Fibroblast of villous mesenchyme (primary cell): ENCODE measurements at places on chromosomes 12 and 14.

GRCh38 chr12:103647267-103647666, 60.2 kb downstream of the STAB2 start:
- peak; percentile 26 for DNase-seq

DNA sequence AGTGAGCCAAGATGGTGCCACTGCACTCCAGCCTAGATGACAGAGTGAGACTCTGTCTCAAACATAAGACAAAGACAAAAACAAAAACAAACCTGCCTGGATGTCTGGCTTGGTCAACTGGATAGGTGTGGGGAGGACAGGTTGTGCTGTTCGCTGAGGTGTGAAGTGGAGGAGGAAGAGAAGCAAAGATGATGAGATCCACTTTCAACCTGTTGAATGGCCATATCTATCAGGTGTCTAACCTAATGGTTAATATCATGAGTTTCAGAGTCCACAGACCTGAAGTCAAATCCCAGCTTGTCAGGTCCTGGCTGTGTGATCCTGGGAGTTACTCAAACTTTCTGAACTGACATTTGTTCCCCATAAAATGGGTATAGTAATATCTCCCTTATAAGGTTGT, 9.7 kb upstream of the CCDC177 start:
- DNase-seq: no peak

DNA sequence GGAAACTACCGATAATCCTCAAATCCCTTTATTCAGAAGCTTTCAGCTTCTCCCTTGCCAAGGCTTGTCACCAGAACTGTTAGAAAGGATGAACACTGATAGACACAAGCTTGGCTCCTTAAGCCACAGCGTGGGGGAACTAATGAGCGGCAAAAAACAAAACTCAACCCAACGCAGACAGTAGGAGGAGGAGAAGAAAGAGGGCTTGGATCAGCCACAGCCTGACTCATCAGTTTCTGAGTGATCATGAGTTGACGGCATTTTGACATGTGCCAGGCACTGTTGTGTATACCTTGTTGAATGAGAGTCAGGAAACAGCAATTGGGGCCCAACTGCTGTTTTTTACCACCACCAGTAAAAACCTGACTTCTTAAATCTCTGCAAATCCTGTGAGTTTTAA, 23.7 kb downstream of the PLXNC1 start:
- no peak for DNase-seq

DNA sequence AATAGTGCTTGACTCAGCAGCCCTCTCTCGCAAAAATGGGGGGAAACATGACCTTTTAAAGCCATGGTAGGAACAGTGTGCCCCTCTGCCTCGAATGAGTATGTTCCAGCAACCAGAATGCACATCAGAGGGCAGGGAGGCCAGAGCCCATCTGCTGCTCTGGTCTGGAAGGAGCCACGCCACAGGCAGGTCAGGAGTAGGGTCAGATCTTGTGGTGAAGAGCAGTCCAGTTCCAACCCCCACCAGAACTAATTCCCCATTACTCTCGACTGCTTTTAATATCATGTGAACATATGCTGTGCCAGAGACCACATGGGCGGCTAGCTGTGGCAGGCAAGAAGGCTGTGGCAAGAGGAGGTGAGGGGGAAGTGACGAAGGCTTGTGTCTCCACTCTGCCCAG, 34.6 kb upstream of the TMX1 start:
- DNase-seq: no peak

- DNase-seq: no peak
Measured at GRCh38 chr14:34222867-34223266, 239.2 kb downstream of the SPTSSA start.

DNA sequence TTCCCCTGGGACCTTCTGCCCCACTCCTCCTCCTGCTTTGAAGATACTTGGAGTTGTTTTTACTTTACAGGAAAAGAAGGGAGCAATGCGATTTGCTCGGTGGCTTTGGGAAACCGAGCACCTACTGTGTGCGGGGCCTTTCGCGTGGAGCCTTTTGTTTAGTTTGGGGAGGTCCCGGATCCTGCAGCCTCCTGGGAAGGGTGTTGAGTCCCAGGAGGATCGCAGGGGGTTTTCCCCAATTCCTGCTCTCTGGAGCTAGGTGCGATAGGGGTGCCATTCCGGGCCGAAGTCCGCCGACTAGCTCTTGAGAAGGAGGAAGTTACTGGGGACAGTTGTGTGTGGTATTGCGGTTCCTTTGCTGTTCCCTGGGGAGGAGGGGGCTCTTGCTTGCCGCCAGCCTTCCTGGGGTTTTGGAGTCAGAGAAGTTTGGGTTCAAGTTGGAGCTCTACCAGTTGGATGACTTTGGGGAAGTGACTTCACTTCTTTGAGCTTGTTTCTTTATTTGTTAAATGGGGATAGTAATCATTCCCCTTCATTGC, 1.1 kb downstream of the BRI3BP start:
- no peak for DNase-seq

- DNase-seq: no peak
Measured at GRCh38 chr14:71397371-71397770, 490.1 kb downstream of the PCNX1 start.

DNA sequence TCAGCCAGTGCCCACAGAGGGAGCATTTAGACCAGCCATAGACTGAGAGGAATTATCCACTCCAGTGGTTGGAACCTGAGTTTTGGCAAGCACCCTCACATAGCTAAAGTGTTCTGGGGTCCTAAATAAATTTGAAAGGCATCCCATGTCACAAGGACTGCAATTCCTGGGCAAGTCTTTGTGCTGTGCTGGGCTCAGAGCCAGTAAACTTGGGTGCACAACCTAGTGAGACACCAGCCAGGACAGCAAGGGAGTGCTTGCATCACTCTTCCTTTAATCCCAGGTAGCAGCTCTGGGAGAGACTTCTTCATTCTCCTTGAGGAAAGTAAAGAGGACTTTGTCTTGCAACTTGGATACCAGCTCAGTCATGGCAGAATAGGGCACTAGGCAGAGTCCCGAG, 142.0 kb upstream of the FSCB start:
- no peak for DNase-seq

DNA sequence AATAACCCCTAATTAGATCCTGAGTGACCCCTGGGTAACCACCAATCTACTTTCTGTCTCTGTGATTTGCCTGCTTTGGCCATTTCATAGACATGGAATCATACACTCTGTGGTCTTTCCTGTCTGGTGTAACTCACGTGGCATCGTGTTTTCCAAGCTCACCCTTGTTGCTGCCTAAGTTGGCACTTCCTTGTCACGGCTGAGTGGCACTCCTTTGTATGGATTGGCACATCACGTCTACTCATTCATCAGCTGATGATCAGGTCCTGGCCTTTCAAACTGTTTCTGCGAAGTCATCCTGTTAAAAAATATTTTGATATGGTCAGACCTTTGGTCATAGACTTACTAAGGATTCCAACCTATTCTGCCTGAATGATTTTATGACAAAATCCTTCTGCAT, 87.7 kb downstream of the GLT1D1 start:
- DNase-seq: no peak

DNA sequence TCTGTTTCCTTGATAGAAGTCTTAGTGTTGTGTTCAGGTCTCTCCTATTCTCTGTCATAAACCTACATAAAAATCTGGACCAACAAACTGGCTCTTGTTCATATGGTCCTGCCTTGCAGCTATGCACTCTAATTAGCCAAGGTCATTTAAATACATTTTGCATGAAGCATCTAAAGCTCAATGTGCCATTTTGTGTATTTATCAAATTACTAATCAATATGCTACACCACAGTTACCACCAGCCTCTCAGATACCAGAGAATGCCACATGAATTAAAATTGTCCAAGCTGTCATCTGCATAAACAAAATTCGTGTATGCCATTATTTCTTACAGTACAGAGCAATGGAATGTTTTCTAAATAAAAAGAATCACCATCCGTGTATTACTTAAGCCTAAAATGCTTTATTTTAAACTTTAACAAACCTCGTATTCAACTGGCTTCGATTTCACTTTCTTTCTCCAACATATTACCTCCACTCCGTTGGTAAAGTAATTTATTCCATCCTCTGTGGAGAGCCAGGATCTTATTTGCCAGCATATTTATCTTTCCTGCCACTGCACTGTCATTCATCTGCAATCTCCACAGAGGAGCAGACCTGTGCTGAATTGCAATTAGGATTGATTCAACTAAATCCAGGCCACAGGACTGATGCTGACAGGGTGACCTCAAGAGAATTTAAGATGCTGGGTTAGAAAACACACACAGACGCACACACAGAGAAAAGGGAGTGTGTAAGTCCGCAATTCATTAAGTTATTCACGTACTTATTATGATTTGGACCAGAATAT, 284.1 kb upstream of the FOXG1 start:
- no peak for DNase-seq

- no peak for DNase-seq
Measured at GRCh38 chr14:73717711-73718417, 3.7 kb upstream of the PNMA1 start.

DNA sequence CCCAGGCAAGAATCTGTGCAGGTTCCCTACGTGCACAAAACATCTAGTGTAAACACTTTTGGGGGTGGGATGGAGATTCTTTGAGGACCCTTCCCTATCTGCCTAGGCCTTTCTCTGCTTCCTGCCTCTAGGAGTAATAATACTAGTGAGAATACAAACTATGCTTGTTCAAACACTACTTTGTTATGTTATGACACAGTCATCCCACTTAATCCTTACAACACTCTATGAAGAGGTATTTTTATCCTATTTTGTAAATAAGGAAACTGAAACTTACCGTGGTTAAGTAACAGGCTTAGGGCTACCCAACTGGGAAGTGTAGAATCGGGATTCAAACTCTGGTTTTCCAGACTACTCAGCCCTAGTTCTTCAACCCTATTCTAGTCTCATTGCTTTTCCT, 96.5 kb downstream of the KCNA5 start:
- peak; percentile 16 for DNase-seq

- no peak for DNase-seq
Measured at GRCh38 chr12:71854594-71854993, 15.0 kb downstream of the TBC1D15 start.
